H7 (cell line): ENCODE measurements at places on chromosomes 7 and 10.

GRCh38 chr7:22683379-22683778, 43.6 kb upstream of the IL6 start:
- no peak for DNase-seq

DNA sequence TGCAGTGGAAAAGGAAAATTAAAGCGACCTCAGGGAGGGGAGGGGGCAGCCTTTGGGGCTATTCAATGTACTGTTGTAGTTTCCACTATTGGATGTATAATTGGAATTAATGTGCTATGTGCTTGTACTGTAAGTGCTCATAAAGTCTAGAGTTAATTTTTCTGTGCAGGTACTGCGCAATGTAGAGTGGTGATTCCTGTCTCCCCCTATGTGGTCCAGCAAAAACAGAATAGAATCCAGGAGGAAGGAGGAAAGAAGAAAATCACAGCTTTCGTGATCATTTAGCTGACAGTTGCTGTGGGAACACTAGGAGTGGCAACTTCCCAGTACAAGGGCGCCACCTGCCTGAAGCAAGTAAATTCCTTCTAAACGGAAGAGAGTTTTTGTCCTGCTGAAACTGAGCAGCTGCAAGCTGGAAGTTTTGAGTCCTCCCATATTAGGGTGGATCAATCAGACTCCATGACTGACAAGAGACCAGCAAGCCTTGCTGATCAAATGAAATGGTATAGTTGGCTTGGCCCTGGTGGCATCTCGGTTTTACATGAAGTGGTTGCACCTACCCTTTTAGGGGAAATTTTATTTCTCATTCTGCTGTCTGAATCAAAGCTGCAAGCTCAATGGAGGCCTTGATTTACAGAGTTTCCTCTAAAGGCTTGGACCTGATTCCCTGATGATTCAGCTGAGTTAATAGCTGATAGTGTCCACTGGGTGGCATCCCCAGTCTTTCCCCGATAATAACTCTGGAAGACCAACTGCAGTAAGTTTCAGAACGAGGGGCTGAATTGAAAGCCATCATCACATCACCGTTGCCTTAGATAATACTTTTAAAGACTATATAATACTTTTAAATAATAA, 299.8 kb downstream of the HGF start:
- peak; percentile 22 for DNase-seq

GRCh38 chr7:123041101-123041500, 45.6 kb upstream of the TAS2R16 start:
- no peak for DNase-seq

GRCh38 chr10:10043083-10043482, 974.6 kb upstream of the CELF2 start:
- no peak for DNase-seq

DNA sequence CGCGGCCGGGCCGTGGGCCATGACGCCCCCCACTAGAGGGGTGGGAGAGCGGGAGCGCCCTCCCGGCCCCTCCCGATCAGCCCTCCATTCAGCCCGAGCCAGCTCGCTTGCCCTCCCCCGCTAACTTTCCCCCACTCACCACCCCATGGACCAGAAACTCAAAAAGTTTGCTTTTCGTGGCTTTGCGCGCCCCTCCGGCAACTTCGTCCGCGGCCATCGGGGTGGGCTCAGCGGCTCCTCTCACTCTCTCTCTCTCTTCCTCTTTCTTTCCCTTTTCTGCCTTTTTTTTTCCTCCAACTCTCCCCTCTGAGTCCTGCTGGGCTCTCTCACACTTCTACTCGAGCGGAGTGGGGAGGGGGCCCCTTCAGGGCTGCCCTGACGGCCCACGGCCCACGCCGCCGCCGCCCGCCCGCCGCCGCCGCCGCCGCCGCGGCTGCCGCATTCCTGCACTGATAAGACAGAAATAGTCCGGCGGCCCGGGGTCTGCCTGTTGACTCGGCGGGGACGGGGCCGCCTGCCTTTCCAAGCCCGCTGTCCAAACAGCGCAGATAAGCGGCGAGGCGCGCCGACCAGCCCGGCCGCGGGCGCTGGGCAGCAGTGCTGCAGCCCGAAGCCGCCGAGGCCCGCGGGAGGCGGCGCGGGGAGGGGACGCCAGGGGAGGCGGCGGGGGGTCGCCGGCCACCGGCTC, at the start of gene SMARCD3:
SMARCD3 (minus strand) TSS at position 349 of the 688 bp plus-strand sequence; CDS start at position 217, 132 bp downstream.
- DNase-seq: peak; percentile 92

GRCh38 chr7:77913977-77914607, 115.5 kb downstream of the PHTF2 start:
- DNase-seq: no peak

GRCh38 chr7:64559206-64559605, 3.7 kb downstream of the ZNF680 start:
- DNase-seq: no peak

DNA sequence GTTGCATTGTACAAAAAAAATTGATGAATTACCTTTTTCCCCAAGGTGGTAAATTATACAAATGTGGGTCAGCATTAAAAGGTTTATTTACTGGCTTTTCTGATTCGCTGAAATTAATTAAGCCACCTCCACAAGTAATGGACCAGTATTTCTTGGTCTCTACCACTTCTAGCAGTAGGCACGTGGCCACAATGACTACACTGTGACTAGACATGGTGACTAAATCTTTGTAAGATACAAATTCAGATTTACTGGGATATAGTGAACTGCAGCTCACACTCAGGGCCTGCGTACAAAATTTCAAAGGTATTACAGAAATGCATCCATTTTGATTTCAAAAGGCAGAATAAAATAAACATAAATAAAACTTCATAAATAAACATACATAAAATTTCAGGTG, 10.9 kb downstream of the HPSE2 start:
- no peak for DNase-seq

- no peak for DNase-seq
Observed at GRCh38 chr10:27834476-27834875, 88.9 kb upstream of the MKX start.

GRCh38 chr7:151794508-151795167, 82.3 kb downstream of the PRKAG2 start:
- DNase-seq: peak; percentile 78

DNA sequence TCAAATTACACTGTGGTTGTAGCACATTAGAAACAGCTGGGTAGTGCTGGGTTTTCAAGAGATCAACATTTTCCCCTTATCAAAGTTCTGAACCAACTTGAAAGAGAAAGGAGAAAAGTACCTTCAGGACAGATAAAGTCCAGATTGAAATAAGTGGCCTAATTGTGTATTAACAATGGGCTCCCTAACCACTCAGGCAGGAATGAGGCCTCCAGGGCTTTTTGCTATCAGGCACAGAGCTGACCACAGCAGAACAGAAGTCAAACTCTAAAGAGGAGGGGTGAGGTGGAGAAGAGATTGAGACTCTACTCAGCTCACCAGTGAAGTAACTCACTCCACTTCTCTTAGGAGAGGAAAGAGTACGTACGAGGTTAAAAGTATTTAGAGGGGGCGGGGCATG, 394.1 kb upstream of the PHF14 start:
- DNase-seq: no peak

GRCh38 chr10:112559349-112559748, 112.3 kb downstream of the VTI1A start:
- DNase-seq: peak; percentile 13

DNA sequence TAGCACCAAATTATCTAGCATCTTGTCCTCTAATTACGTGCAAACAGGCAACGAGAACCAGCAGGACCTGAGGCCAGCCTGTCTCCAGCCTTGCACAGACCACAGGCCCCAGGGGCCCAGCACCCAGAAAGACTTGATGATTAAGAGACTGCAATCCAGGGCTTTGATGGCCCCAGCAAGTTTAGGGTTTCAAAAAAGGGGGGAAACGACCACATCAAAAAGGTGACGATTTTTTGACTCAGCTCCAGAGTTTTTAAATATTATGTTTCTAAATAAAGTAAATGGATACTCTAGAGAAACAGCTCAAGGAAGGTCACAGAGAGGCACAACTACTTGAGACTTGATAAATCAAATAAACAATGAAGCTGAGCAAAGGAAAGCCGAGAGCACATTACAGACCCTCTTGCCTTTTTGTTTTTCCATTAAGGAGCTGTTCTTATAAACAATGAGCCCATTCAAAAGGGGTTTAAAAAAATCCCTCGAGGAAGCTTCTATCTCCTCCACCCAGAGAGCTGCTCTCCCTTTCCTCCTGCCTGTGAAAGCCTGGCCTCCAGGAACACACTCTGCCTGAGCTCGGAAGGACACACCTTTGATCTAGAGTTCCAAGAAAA, 44.1 kb downstream of the GLI3 start:
- DNase-seq: no peak

DNA sequence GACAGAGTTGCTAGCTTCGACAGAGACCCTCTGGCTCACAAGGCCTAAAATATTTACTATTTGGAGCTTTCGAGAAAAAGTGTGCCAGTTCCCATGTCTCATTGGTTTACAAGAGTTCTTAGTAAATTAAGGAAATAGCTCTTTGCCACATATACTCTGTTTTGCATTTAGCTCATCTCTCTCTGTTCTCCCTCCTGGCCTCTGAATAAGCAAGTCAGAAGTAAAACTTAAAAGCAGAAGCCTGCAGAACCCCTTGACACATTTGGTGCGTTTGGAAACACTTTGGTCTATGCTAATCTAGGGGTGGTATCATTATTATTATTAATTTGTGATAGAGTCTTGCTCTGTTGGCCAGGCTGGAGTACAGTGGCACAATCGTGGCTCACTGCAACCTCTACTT, 6.4 kb downstream of the CARD11 start:
- no peak for DNase-seq

DNA sequence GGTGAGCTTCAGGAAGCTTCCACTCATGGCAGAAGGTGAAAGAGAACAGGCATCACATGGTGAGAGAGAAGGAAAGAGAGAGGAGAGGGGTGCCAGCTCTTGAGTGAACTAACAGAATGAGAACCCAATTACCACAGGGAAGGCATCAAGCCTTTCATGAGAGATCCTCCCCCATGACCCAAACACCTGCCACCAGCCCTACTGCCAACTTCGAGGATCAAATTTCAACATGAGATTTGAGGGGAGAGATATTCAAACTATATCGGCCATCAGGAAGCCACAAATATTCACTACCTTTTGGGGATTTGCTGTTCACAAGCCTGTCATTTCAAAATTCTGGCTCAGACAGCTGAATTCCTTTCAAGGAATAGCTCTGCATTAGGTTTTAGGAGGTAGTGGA, 39.9 kb upstream of the SMNDC1 start:
- DNase-seq: no peak

DNA sequence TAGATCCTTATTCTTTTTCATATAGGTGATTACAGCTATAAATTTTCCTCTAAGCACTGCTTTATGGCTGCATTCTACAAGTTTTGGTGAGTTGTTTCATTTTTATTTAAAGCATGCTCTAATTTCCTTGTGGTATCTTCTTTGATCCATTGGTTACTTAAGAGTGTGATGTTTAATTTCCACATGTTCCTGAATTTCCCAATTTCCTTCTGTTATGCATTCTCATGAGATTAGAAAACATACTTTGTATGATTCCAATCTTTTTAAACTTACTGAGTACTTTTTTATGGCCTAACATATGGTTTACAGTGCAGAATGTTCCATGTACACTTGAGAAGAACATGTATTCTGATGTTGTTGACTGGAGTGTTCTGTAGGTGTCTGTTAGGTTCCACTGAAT, 53.4 kb downstream of the MYL10 start:
- DNase-seq: no peak

DNA sequence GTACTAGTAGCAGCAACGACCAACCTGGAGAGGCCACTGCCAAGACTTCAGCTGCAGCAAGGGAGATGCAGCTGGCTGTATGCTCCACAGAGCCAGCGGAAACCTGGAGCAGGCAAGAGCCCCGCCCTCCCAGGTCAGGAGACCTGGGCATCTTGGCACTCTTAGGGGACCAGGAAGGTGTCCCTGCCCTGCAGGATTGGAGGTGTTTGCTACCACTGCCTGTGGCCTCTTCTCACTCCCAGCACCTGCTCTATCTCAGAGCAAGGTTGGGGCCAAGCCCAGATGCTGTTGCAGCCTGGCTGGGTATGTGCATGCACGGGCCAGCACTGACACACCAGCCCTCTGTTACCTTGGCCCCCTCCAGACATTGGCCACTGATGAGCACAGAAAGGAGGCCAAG, 1512.8 kb downstream of the REEP3 start:
- DNase-seq: no peak

GRCh38 chr7:69656890-69657289, 58.6 kb downstream of the AUTS2 start:
- DNase-seq: no peak

- no peak for DNase-seq
Observed at GRCh38 chr10:27959093-27959715, 39.7 kb downstream of the ODAD2 start.

DNA sequence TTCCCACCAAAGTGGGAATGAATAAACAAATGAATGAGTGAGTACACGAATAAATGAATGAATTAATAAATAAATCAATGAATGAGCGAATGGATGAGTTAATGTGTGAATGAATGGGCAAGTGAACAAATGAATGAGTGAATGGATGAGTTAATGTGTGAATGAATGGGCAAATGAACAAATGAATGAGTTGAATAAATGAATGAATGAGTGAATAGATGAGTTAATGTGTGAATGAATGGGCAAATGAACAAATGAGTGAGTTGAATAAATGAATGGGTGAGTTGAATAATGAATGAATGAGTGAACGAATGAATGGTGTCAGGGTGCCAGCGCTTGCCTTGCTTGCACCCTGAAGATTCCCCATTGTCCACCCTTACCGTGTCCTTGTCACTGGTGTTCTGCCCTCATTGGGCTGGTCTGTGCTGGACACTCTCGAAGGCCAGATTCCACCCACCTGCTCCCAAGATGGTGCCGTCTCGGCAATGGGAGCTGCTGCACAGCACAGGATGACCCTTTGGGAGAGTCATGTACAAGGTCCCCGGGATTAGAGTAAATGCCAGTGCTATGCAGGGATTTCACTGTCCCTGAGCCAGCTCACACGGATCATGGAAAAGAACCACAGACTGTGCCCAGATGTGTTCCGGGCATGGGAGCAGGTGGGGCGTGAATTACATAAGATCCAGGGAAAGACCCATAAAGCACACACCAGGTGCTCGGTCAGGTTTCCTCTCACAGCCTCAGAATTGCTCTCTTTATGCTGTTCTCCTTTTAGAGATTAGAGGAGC, 83.2 kb downstream of the CAMK1D start:
- no peak for DNase-seq

- DNase-seq: no peak
Observed at GRCh38 chr10:33201056-33201780, 133.2 kb downstream of the NRP1 start.

GRCh38 chr7:146355216-146355615, 238.6 kb downstream of the CNTNAP2 start:
- no peak for DNase-seq

DNA sequence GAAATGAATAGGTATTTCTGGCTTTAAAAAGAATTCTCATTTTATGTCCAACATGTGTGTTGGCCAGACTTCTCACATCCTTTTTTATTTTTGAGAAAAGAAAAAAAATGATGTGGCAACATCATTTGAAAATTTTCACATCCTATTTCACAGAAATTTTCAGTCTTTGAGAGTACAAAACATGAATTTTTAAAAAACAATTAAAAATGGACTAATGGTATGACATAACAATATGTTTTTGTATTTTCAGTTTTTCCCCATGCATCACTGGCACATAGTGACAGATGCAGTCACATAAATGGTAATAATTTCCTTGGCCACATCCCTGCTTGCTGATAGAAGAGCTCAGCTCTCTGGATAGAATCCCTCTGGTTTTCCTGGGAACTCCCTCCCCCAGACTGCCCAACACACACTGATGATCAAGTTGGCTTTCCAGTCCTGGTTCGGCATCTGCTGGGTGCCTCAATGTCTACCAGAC, 188.5 kb upstream of the AGR3 start:
- no peak for DNase-seq
